ENCODE measurements at places on chromosomes 13 and 19. TPM values are rescaled to one million over a fixed set of nuclear protein-coding genes. Genes with fewer than 3 reads are reported as not detected.

ZNF534 gene
- not detected for total RNA-seq

SIGLEC12 gene
- not detected for total RNA-seq

EID2B gene
- total RNA-seq, result 6.4 TPM

GPI gene
- total RNA-seq, result 88.8 TPM

FFAR3 gene
- total RNA-seq, result not detected

RFPL4AL1 gene
- not detected for total RNA-seq

RXFP2 gene
- total RNA-seq, result 0.16 TPM

RGL3 gene
- total RNA-seq, result 0.22 TPM

FBXO27 gene
- not detected for total RNA-seq

CYP2A6 gene
- not detected for total RNA-seq

RAB3A gene
- total RNA-seq, result 1.2 TPM

ZNF829 gene
- total RNA-seq, result 0.03 TPM

DCT gene
- not detected for total RNA-seq

NAPSA gene
- total RNA-seq, result not detected

CGB1 gene
- total RNA-seq, result 1.00 TPM

NXNL1 gene
- not detected for total RNA-seq

FXYD3 gene
- not detected for total RNA-seq

MED29 gene
- total RNA-seq, result 38.9 TPM

PBX4 gene
- 0.09 TPM for total RNA-seq

NLRP13 gene
- not detected for total RNA-seq

RNASEH2A gene
- 68.8 TPM for total RNA-seq

KASH5 gene
- not detected for total RNA-seq

PINLYP gene
- not detected for total RNA-seq

PPP1R37 gene
- 34.6 TPM for total RNA-seq

TBC1D4 gene
- 32.7 TPM for total RNA-seq

PLIN5 gene
- not detected for total RNA-seq

ZNF208 gene
- not detected for total RNA-seq

NKPD1 gene
- total RNA-seq, result not detected

ZIC2 gene
- 0.32 TPM for total RNA-seq

ZSCAN4 gene
- not detected for total RNA-seq

ZNF799 gene
- 0.42 TPM for total RNA-seq

GARIN5A gene
- not detected for total RNA-seq

MBD3 gene
- total RNA-seq, result 128 TPM

PRRG2 gene
- not detected for total RNA-seq

OVOL3 gene
- not detected for total RNA-seq

ZNF560 gene
- total RNA-seq, result not detected

NFKBIB gene
- total RNA-seq, result 29.8 TPM

WTIP gene
- total RNA-seq, result 53.0 TPM

ZNF132 gene
- total RNA-seq, result 6.0 TPM

NFIC gene
- 27.6 TPM for total RNA-seq

R3HDM4 gene
- total RNA-seq, result 38.2 TPM

APOC4 gene
- total RNA-seq, result not detected

RNF113B gene
- total RNA-seq, result not detected

ZNF547 gene
- 4.1 TPM for total RNA-seq
